ENCODE measurements at places on chromosomes 5 and 9.

DNA sequence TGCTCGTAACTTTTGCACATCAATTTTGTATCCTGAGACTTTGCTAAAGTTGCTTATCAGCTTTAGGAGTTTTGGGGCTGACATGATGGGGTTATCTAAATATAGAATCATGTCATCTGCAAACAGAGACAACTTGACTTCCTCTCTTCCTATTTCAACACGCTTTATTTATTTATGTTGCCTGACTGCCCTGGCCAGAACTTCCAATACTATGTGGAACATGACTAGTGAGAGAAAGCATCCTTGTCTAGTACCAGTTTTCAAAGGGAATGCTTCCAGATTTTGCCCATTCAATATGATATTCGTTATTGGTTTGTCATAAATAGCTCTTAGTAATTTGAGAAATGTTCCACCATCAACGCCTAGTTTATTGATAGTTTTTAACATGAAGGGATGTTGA is 65.4 kb upstream of the CDH12 start:
- DNase-seq: no peak

- peak; percentile 78 for DNase-seq
Measured at GRCh38 chr5:146340260-146341081, 1.8 kb downstream of the POU4F3 start.

DNA sequence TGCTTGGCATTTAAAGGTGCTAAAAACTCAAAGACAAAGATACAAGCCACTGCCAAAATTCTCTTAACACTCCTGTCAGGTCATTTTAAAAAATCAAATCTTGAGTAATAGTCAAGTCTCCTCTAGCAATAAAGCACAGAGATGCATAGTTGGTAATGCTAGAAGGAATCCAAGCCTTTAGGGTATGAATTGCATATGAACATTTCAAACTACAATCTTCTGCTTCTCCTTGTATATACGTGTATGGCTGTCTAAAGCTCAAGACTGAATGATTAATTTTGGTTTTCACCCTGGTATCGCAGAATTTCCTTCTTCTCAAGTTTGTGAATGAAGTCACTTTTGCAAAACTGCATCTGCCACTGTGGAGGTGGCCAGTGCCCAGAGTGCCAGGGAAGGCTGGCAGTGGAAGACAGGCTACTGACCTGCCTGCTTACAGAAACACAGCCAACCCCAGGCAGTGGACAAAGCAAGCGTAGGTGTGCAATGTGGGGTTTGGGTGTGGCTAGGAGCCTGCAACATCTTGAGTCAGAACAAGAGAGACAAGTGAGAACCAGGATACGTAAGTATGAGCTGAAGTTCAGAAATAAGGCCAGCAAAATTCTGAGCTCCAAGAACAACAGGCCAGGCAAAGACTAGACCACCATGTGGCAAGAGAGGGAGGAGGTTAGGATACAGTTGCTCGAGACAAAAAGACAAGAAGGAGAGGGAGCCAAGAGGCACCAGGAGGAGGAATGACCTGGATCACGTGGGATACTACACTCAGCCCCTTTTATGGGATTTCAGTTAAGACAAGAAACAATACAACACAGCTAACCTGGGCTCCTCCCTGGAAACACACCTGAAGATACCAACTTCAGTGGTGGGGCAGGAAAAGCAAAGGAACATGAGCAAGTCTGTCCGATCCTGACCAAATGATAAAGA is 22.6 kb downstream of the MYO10 start:
- DNase-seq: no peak

DNA sequence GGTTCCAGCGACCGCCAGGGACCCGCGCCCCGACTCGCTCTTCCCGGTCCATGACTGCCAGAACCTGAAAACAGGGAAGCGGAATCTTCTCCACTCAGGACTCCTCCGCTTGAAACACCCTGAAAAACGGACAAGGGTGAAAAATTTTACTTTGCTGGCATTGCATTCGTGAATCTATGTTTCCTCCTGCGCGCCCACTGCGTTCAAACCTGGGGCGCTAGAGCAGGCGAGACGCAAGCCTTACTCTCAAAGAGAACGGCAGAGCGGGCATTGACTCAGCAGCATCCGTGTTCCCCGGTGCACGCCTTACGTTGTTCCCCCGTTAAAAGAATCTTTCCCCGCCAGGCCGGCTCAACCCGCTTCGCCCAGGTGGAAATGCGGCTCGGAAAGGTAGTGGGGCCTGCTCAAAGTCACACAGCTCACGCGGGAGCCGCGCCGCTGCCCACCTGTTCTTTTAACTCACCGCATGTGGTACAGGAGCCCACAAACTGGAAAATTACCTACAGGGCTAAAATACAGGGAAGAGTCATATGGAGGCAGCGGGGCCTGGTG is 999 bp upstream of the DRD1 start:
- DNase-seq: no peak

DNA sequence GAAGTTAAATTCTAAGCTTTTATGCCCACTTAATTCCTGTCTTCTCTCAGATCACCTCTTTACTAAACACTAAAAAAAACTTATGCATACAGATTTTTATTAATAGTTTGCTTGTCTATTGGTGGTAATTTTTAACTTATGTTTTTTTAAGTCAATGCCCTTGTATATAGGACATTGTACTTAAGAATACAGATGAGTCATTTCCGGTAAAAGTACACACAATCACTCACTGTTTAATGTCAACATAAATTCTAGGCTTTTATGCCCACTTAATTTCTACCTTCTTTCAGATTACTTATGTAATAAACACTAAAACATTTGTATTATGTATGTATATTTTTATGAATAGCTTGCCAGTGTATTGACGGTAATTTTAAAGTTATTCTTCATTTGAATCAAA is 872.8 kb upstream of the CDH9 start:
- DNase-seq: no peak
